ENCODE measurements at places on chromosomes 6 and 20.

DNA sequence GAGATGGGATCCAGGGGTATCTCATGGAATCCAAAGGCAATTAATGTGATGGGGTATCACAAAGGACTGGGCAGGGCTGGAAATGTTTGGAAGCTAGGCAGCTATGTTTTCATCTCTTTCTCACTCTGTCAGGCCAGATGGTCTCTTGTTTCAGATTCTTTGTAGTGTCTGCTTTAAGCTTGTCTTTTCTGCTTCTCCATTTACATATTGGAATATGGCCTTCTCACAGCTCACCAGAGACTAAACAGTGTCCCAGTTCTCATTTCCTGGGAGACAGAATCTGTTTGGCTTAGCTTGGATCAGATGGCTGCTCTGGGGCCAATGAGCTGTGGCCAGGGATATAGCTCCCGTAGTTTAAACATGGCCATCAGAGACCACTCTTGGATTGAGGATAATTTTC lies 78.9 kb downstream of the SLC35F1 start:
- DNase-seq, result no peak

GRCh38 chr20:44701858-44702256 lies 13.3 kb upstream of the CCN5 start:
- DNase-seq, result peak; percentile 59

GRCh38 chr20:13121840-13122515 lies 99.1 kb upstream of the ISM1 start:
- DNase-seq, result no peak

- no peak for DNase-seq
These were observed 8.8 kb downstream of the FASTKD5 start for GRCh38 chr20:3150908-3151307.

GRCh38 chr6:1554476-1555310 lies 55.0 kb upstream of the FOXC1 start:
- peak; percentile 43 for DNase-seq

DNA sequence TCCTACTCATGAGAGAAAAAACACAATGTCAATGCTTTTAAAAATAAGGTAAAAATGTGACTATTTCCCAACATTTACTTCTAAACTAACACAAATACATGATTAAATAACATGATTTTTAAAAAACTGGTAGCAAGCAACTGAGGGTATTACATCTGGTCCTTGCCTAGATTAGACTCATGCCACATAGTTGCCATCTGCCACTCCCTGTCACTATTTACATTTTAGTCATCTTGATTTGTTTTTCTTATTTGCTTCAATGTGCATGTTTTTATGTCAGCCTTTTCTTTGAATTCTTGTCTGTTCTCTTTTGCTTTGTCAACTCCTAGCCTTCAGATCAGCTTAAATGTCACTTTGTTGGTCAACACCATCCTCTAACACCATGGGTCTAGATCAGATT lies 207.0 kb upstream of the SIM1 start:
- no peak for DNase-seq
